Heart right ventricle (tissue), 16 donors: ENCODE measurements at places on chromosomes 3 and 15.

GRCh38 chr3:101828276-101828675, 21.0 kb upstream of the NFKBIZ start:
- DNase-seq: no peak

DNA sequence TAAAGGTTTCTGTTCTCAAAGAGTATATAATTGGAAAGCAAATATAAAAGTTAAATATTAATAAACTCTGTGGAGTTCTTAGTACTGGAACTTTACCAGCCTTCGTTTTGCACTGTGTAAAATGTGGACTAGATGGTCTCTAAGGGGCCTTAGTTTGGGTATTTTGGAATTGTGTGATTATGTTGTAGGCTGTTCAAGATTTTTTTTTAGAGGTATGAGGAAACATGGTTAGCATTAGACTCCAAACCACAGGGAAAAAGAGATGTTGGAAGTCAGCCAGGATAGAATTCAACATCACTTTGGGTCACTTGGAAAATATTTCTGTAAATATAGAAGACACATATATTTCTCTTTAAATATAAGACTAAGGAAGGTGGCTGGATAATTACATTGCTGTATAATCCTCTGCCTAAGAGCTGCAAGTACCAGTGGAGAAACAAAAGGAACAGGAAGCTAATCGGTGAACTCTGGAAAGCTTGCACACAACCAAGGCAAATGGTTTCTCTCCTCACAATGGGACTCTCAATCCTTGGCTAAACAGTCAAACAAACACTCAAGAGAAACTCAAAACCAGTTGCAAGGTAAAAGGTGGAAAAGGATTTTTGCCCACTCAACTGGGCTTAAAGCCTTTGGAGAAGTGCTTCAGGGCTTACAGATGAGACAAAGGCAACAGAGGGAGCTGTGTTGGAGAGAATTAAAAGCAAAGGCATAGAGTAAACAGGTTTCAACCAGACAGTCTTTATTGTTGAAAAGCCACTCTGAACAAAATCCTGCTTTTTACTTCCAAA, 141.7 kb downstream of the NR1D2 start:
- no peak for DNase-seq

GRCh38 chr15:52301265-52301847, 5.8 kb upstream of the MYO5C start:
- no peak for DNase-seq

DNA sequence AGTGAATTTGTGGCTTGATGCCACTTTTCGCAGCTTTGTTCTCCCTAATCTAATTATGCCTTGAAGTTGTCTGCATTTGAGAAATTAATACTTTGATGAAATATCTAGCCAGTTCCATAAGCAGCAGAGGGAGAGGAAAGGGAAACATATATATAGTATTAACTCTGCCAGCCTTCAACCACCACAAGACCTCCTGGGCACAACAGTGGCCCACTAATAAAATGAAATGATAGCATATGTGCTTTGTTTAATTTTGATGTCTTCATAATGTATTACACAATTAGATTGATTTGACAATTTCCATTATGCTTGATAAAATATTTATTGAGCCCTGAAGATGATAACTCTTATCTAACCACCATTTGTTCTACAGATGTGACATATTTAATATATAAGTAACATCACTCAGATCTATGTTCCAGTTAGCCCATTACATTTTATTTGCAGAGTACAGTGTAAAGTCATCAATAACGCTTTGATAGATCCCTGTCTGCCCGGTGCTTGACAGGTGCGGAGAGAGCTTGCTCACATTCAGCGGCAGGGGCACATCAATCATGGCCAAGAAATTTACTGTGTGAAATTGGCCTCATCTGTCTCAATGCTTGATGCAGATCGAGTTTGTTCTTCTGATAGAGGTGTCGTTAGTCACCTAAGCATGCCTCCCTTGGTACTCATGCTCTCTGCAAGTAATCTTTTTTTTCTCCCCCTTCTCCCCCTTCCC, 187.4 kb downstream of the MECOM start:
- DNase-seq: no peak

DNA sequence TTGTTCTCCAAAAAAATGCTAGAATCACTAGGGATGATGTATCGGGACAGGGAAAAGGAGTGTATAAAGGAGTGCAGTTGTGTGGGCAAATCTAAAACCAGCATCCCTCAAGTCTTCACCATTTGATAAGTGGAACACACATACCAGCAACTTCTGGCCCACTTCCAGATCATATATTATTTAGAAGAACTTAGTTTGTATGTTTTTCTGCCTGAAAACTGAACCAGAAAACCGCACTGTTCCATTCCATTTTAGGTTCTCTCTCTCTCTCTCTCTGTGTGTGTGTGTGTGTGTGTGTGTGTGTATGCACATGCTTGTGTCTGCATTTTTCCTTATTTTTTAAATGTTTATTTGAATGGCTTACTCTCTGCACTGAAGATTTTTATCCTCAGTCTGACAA, 93.5 kb downstream of the SERPINI1 start:
- no peak for DNase-seq

- no peak for DNase-seq
Measured at GRCh38 chr3:96869316-96869715, 54.9 kb downstream of the EPHA6 start.

DNA sequence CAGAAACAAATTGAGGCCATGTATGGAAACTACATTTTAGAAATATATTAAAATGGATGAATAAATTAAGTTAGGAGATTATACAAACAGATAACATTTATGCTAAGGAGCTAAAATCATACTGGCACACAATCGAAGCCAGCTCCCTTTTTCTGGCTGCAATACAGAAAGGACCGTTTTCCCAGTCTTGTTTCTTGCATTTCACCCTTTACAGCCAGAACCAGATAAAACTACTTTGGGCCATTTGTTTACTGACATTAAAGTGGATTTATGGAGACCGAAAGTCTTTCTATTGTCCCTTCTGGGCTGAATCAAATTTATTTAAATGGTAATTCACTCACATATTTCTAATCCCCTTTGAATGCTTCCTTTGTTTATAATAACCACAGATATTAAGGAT, 50.1 kb upstream of the CNTN3 start:
- DNase-seq: no peak

DNA sequence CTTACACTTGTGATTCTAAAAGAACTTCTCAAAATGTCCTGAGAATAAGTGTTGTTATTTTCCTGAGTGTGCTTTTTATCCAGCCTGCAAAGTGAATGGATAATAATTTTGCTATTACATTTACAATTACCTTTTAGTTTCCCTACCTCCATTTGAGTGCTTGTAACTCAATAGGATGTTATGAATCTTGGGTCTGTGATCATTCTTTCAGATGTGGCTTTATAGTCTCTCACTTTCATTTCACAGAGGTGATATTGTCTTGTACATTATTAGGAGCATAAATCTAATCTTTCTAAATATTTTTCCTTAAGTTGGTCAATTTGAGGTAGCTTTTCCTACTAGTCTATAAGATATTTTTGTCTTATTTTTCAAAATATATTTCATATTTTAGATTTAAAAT, 386.3 kb upstream of the EPHA6 start:
- no peak for DNase-seq

- no peak for DNase-seq
Measured at GRCh38 chr3:72571052-72571451, 277.2 kb downstream of the SHQ1 start.

DNA sequence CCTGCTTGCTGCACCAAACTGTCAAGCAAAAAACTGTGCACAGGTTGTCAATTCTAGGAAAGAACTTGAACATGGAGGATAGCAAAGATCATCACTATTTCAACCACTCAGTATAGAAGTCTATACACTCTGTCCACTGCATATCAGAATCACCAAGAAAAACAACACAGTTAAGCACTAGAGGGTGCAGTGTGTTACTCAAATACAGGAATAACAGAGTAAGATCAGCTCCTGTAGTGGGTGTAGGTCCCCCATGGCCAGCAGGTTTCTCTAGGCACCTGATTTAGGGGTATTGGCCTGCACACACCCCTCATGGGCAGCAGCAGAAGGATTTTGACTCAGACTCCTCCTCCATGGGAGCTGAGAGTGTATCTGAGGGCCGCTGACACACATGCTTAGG, 464.1 kb downstream of the EPHA6 start:
- DNase-seq: no peak

GRCh38 chr3:101803173-101803782, 24.3 kb downstream of the NXPE3 start:
- peak; percentile 75 for DNase-seq

GRCh38 chr3:129432036-129432435, 3.6 kb upstream of the EFCAB12 start:
- no peak for DNase-seq

GRCh38 chr3:8652324-8652987, 7.9 kb upstream of the SSUH2 start:
- no peak for DNase-seq

- DNase-seq: no peak
Measured at GRCh38 chr15:76905855-76906254, 715 bp upstream of the SCAPER start.

GRCh38 chr3:160437083-160437455, 12.5 kb downstream of the TRIM59 start:
- DNase-seq: no peak

GRCh38 chr3:72473156-72473555, 375.1 kb downstream of the SHQ1 start:
- DNase-seq: no peak

DNA sequence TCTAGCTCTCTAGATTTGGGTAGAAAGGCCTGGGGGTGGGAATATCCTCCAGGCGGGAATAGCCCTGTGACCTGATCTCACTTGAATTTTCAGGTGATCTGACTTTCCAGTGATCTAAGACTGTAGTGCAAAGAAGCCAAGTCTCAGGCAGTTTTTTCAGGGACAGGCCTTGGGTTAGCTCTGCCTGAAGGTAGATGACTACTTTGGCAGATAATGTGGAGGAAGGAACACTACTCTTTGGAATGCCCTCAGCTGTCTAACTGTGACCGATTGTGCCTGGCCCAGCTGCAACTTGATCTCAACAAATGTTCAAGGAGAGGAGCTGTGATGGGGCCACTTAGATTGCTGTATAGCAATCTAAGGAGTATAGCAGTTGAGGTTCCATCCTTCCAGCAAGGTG, 193.7 kb downstream of the TCF12 start:
- no peak for DNase-seq

DNA sequence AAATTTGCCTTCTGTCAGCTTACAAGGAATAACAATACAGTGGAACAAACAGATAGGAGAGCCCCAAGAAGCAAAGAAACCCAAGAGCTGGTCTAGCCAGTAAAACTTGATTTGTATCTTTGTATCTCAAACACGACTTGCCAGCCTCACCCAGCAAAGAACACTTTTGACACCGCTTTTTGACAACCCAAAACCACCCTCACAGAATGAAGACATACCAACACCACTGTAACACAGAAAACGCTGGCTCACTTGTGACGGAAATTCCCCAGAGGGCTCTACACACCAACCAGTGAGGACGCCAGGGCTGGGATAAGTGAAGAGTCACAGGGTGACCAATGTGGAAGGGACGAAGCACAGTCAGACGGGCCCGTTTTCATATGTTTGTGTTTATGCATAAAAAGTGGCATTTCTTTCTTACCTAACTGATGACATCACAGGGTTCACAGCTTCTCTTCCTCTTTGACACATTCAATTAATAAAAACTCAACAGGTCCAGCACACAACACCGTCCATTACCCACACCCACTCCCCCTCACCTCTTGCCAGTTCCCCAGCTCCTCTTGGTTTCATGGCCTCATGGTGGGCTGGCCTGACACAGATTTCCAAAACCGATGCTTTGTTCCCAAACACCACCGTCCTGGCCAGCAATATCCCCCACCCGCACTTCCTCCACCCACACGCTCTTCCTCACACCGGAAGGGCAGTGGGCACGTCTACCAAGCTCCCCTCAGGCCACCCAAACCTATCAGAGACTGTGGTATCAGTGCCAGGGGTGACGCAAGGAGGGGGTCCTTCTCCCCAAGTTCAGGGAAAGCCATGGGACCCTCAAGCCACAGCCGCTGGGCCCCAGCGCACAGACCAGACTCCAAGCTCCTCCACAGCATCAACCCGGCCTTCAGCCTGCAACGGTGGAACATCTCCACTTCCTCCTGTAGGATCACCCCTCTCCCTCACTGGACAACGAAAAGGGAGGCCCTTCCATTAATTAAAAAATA, 94.2 kb downstream of the ADAMTS17 start:
- no peak for DNase-seq

GRCh38 chr3:55923626-55924025, 436.5 kb upstream of the WNT5A start:
- no peak for DNase-seq

- DNase-seq: no peak
Measured at GRCh38 chr3:55167586-55168317, 239.9 kb upstream of the LRTM1 start.

- DNase-seq: no peak
Measured at GRCh38 chr15:70196372-70197316, 98.9 kb upstream of the TLE3 start.

DNA sequence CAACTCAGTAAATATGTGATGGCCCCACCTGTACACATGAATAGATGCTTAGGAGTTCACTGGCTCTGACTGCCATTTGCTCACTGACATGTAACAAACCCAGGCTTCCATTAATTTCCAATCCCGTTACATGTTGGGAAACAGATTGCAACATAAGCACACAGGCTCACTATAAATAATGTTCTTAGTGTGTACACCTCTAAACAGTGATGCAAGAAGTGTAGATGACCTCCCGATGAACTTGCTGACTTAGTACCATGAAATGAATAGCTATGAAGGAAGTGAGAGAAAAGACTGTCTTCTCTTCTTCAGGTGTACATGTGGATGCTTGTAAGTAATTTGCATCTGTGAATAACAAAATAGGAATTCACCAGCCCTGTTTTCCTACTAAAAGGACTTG, 21.4 kb upstream of the FSIP1 start:
- no peak for DNase-seq

DNA sequence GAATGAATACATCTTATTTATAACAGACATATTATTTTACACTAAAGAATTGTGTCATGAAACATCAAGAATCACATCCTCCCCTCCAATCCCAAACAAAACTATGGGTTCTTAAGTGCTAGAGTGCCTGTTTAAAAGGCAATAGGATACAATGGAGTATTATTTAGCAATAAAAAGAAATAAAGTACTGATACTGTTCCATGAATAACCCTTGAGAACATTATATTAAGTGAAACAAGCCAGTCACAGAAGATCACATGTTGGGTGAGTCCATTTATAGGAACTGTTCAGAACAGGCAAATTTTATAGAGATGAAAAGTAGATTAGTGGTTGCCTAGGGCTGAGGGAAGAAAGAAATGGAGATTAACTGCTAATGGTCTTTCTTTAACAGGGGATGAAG, 86.5 kb downstream of the ANKRD28 start:
- DNase-seq: no peak

DNA sequence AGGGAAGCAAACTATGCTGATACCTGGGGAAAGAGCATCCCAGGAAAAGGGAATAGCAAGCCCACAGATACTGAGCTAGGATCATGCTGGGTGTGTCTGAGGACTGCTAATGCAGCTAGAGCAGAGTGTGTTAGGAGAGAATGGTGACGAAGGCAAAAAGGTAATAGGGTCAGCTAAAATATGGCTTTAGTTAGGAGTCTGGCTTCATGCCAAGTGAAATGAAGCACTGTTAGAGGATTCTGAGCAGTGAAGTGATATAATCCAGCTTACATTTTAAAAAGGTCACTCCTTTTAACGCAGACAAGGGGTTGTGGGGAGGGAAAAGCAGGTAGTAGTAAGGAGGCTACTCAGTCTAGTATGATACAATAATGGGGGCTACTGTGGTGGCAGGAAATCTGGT, 30.4 kb downstream of the SECISBP2L start:
- no peak for DNase-seq

- DNase-seq: no peak
Measured at GRCh38 chr3:184143327-184143726, 8.2 kb downstream of the EIF2B5 start.
